Activated CD8-positive, alpha-beta memory T cell treated with anti-CD3 and anti-CD28 coated beads for 4 hours (primary cell): ENCODE measurements at places on chromosomes 4 and X.

GRCh38 chr4:182019148-182019652 lies 224.0 kb upstream of the TENM3 start:
- DNase-seq = no peak

GRCh38 chr4:77170926-77171325 lies 13.9 kb downstream of the CCNG2 start:
- no peak for DNase-seq

- DNase-seq = no peak
These were observed 12.2 kb downstream of the NOCT start for GRCh38 chr4:139027776-139028175.

DNA sequence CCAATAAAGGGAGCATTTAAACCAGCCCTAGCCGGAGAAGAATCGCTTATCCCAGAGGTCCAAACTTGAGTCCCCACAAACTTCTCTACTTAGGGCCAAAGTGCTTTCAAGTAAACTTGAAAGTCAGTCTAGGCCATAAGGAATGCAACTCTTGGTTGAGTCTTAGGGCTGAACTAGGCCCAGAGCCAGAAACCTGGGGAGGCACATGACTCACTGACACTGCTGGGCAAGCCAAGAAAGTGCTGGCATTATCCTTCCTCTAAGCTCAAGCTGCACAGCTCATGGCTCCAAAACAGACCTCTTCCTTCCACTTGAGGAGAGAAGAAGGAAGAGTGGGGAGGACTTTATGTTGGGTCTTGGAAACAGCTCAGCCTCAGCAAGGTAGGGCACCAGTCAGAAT lies 1257.3 kb upstream of the DIAPH2 start:
- DNase-seq = no peak

DNA sequence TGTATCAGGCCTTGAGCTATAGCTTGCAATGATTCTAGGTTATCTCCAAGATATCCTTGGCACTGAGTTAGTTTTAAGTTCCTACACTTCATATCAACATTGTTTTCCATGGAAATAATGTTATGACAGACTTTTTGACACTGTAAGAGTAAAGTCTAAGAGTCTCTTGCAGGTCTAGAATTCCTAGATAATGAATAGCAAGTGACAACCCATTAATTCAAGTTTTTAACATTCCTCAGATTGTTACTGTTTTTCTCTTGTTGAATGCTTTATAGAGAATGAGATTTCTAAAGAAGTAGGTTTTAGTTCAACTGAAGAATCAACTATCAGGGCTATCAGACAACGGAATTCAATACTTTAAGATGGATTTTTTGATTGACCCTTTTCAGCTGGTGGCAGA lies 276.1 kb downstream of the PPP3CA start:
- DNase-seq = no peak

DNA sequence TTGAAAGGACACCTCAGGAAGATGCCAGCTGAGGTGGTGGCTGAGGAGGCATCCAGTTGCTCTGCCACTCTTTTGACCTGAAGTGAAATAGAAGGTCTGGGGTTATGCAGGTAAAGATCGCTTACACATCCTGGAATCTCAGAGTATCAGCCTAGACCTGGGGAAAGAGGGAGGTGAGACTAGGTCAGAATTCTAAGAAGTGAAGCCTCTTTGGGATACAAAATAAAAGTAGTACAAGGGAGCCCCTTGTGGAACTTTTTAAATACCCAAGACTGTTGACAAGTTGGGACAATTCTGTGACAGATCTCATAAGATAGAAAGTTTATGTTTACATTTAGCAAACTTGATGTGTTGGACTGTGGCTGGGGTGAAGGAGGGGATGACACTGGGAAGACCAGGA lies 263.1 kb downstream of the SPRY1 start:
- no peak for DNase-seq

- no peak for DNase-seq
These were observed 19.8 kb downstream of the VCX3B start for GRCh38 chrX:8484360-8484949.

DNA sequence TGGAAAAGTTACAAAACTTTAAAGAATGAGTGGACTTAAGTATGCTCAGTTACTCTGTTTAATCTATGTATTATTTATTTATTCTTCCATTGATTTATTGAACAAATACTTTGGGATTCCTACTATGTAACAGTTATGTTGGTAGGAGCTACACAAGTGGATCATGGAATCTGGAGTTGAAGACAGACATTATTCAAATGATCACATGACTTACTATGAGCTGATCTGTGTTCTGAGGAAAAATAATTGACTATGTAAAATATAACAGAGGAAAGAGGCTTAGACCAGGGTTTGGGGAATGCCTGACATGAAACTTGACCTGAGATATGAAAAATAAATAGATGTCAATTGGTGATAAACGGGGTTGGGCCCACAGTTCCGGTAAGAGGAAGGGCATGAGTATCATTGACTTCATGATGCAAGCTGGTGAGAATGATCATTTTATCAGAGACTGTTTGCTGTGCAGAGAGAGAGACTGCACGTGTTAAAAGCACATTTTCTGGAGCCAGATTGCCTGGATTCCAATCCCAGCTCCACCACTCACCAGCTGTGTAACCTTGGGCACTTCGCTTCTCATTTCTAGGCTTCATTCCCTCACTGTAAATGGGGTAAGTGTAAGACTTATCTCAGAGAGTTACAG lies 179.0 kb downstream of the SPCS3 start:
- no peak for DNase-seq

- no peak for DNase-seq
These were observed 53.8 kb downstream of the RAP1GDS1 start for GRCh38 chr4:98314791-98315565.

GRCh38 chr4:68271851-68272357 lies 26.4 kb upstream of the TMPRSS11B start:
- DNase-seq = no peak

- DNase-seq = no peak
These were observed 92.0 kb upstream of the SMARCAD1 start for GRCh38 chr4:94115687-94116086.

- DNase-seq = no peak
These were observed 10.0 kb downstream of the SAT1 start for GRCh38 chrX:23792861-23793553.

GRCh38 chrX:20253232-20253543 lies 13.5 kb downstream of the RPS6KA3 start:
- DNase-seq = no peak

DNA sequence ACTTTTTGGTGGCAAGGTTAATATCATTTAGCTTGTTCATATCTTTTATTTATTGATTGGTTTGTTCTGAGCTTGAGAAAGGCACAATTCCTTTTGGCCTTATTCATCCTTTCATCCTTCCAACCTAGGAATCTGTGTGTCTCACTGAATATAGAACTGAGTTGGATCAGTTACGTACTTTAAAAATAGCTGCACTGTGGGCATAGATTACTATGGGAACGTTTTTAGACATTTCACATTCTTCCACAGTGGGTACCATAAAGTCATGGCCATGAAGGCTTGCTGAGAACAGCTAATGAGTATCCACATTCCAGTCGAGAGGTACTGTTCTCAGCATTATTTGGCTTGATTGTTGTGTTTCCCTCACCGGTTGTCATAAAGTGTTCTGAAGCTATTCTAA lies 217.0 kb upstream of the DKK2 start:
- no peak for DNase-seq

DNA sequence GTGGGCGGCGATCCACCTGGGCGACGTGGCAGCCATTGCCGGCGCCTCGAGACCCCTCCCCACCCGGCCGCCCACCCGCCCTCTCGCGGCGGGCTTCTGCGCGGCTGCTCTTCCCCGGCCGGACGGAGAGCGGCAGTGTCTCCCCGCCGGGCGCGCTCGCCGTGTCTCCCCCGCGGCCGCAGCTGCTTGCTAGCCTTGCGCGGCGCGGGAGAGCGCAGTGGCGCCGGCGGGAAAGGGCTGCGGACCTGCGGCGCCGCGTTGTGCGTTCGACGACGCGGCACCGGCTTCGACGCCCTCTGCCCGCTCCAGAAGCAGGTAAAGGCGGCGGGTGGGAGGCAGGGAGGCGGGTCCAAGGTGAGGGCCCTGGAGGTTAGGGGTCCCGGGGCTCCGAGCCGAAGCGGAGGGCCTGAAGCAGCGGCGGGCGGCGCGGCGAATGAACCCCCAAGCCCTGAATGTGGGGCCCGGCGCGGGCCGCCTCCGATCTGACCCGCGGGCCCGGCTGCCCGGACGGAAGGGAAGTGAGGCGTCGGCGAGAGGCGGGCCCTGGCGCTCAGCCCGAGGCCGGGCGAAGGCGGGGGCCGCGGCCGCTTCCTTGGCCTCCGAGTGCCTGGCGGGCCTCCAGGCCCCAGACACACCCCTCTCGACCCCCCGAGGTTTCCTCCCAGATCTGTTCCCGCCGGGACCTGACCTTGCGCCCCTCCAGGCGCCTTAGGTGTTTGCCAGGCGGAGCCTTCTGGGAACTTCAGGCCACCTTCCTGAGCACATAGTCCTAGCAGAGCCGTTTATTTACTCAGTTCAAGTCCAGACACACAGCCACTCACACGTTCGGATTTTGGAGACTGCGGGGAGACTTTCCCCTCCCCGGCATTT lies at the start of gene N4BP2:
Gene N4BP2, plus strand, starts transcription at position 135 of the 870 bp plus-strand sequence. CDS start 40,491 bp downstream, outside the sequence.
- DNase-seq = peak; percentile 38

DNA sequence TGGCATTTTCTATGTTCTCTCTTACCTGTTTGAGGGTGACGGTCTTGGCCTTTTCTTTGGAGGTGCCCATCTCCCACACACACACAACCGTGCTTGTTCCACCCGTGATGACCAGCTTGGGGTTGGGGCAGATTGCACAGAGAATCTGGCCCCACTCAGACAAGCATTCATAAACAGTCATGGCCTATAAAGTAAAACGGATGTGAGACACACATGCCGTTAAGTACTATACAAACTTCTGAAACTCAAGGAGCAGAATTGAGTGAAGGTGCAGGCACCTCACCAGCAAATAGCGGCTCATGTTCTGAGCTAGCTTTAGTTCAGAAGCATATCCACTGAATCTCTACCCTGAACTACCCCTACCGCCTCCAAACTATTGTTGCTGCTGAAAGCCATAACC lies 107.6 kb downstream of the CDS1 start:
- DNase-seq = no peak

DNA sequence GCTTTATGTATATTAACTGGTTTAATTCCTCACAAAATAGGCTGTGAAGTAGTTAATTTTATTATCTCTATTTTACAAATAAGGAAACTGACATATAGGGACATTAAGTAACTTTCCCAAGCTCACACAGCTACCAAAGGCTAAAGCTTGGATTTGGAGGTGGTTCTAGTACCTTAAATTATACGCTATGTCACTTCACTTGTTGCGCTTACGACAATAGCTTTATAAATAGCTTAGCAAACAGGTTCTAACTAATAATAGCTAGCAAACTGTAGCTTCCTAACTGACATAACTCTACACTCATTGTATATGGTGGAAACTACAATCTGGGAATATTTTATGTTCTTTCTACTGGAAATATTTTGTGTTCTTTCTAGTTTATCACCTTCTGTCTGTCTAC lies 666.4 kb upstream of the CPEB2 start:
- no peak for DNase-seq
